ENCODE measurements at places on chromosomes 6 and 20.

DNA sequence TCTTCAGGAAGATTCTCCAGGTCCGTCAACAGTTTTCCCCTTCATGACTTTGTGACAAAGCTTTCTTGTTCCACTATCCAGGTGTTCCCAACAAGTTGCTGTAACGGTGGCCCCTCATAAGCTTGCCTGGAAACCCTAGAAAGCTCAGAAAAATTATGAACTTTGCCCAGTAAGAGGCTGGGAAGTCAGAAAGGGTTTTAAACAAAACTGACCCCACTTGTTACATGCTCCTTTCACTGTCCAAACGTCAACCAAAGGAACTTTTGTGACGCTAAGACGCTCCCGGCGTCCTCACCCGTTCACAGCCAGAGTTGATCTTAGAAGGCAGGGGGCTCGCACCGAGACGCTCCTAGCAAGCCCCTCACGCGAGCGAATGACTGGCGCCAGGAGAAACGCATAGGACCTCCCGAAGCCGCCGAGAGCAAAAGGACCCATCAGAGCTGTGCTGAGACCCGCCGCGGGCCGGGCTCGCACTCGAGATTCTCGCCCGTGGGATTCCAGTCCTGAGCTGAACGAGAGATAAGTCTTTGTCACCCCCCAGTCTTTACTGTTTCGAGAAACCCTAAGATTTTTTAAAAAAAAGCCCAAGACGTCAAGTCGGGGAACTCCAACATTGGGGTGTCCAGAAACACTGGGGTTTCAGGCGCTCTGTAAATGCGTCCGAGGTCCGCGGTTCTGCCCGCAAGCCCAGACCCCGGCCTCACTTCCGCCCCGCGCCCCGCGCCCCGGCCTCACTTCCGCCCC, 544 bp upstream of the ACAT2 start:
- DNase-seq = peak; percentile 36

DNA sequence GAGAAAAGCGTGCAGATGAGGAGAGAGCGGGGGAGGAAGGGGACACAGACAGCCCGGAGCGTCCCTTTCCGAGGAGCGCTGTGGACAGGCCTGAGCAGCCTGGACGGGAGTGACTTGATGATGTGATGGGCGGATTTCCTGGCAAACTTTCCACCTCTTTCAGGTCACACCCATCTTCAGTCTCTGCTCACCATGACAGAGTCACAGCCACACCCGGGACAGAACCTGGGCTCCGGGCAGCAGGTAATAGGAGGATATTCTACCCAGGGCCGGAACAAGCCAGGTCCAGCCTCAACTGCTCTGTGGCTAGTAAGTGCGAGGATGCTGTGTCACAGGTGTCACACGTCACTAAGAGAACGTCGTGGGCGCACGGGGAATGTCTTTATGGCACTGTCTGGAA, 84.3 kb downstream of the THBS2 start:
- no peak for DNase-seq

DNA sequence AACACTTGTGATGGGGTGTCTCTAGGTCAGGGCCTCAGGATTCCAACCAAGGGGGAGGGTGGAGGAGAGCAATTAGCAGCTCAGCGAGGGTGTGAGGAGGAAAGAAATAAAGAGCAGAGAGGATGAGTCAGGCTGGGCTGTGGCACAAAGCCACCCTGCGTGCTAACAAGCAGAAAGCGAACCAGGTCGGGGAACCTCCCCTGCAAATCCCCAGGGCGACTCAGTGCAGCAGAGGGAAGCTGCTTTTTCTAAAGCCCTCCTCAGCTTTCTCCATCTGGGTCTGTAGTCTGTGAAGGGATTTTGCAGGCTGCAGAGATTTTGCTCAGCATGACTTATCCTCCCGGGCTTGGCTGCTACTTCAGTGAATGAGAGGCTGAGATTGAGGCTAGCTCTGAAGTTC, 6.6 kb upstream of the SPO11 start:
- DNase-seq = no peak

GRCh38 chr6:39980839-39981580, 46.7 kb upstream of the MOCS1 start:
- peak; percentile 9 for DNase-seq

GRCh38 chr20:373171-373890, 7.2 kb upstream of the TRIB3 start:
- DNase-seq = no peak

DNA sequence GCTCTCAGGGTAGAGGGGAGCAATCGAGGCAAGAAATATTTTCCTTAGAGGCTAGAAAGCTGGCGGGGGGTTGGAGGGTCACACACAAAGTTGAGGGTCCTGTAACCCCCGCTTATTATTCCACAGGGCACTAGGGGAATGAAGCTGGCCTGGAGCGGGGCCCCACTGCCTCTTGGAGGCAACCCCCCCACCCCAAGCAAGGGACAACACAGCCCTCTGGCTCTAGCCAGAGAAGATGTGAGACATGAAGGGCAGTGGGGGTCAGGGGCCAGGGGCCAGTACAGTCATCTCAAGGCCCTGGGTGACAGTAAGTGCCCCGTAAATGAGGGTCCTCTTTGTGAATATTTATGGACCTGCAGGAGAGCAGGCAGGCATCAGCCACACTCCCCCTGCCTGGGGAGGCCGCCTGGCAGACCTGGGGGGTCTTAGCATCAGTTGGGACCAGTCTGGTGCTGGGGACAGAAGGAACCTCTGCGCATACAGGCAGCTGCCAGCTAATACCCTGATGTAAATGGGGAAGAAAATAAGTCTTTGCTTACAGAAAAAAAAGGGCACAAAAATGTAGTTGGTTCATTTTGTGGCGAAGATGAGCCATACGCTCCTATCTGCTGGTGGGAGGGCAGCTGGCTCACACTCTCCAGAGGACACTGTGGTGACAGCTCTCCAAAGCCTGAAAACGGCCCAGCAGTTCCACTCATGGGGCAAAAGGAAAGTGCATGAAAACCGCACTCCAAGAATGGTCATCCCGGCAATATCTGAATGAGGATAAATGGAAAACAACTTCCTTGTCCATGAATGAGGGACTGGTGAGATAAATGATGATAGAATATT, 21.9 kb downstream of the SPATA2 start:
- peak; percentile 67 for DNase-seq

DNA sequence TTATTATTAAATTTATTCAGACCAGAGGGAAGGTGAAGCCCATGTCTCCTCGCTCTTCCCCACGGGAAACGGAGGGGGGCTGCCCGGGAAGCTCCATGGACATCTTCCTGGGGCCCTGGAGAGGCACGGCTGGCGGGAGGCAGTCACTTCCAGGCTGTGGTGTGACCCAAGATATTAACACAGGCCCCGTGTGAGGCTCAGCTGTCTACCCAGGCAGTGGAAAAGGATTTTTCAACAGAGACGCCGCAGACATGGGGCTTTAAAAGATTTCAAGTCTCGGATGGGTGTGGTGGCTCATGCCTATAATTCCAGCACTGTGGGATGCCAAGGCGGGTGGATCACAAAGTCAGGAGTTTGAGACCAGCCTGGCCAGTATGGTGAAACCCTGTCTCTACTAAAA, 117.9 kb downstream of the ERMARD start:
- DNase-seq = no peak

- no peak for DNase-seq
These were observed 164.8 kb upstream of the TBX18 start for GRCh38 chr6:84929212-84929611.

DNA sequence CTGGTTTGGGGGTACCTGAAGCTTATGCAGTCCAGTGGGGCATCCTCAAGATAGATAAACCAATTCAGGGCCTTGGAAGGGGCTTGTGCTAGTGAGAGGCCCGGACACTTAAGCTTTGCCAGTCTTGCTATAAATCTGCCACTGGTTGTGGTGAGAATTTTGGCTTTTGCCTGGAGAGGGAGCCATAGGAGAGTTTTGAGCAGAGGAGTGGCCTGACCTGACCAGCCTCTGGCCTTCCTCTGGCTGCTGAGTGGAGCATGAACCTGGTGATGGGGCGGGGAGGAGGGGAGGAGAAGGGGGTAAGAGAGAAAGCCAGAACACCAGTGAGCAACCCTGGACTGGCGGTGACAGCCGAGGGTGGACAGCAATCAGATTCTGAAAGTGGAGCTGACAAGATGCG, 7.1 kb downstream of the TMEM74B start:
- no peak for DNase-seq

DNA sequence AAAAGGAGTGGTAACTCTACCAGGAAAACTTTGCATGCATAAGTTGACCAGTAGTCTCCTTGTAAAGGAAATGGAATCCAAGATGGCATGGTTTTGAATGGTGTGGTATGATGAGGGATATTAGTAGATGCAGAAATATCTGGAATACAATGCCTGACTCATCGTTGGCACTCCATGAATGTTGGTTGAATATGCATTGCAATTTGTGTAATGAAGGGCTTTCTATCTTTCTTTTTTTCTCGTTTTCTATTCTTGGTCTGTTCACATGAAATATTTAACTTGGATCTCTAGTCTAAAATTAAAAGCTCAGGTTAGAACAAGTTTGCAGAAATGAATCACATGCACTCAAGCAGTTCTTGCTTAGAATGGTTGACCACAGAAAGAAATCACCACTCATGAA, 277.3 kb upstream of the PRND start:
- DNase-seq = no peak

GRCh38 chr6:84492241-84493165, 265.1 kb upstream of the CEP162 start:
- no peak for DNase-seq

All from activated CD4-positive, alpha-beta T cell treated with anti-CD3 and anti-CD28 coated beads for 48 hours (primary cell).